Fibroblast of upper back skin (primary cell): ENCODE measurements at places on chromosomes 7 and 10.

GRCh38 chr10:34444223-34445183 is 370.6 kb downstream of the PARD3 start:
- DNase-seq, result no peak

DNA sequence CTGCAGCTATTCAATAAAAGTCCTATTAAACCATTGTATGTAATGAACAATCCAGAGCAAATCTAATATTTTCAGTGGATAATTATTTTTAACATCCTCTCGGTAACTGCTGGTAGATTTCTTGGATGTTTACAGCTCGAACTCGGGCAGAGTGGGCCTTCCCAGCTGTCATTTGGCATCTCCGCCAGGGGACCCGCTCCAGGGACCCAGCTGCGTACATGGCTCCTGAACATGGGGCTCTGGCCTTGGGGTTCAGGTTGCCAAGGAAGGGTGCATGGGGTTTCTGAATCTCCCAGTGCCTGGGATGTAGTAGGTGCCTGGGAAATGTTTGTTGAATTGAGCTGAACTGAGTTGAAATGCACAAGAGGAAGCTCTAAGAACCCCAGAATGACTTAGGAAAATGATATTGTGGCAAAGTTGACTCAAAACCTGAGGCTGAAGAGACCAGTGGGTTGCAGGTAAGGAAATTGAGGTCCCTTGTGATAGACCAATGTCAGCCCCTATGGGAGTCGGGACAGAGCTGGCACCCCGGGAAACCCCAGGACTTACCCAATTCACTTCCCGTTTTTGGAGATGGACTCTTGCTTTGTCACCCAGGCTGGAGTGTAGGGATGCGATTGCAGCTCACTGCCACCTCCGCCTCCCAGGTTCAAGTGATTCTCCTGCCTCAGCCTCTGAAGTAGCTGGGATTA is 228.4 kb downstream of the CUX1 start:
- DNase-seq, result no peak

GRCh38 chr7:65955718-65956117 is 26.3 kb downstream of the GUSB start:
- DNase-seq, result no peak

DNA sequence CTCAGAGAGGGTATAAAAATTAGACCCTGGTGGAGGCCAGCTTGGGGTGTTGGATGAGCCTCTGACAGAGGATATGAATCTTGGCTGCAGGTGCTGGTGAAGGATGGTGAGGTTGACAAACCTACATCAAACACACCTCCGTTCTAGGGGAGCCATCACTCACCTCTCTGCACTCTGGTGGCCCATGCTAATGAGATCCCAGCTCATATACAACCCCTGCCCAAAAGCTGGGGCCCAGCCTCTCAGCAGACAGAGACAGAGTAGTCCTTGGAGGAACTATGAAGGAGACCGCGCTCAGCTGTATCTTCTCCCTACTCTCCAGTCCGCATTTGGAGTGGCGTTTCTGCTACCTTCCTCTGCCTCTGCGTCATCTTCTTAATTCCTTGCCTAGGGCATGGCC is 83.1 kb upstream of the SORCS3 start:
- no peak for DNase-seq

DNA sequence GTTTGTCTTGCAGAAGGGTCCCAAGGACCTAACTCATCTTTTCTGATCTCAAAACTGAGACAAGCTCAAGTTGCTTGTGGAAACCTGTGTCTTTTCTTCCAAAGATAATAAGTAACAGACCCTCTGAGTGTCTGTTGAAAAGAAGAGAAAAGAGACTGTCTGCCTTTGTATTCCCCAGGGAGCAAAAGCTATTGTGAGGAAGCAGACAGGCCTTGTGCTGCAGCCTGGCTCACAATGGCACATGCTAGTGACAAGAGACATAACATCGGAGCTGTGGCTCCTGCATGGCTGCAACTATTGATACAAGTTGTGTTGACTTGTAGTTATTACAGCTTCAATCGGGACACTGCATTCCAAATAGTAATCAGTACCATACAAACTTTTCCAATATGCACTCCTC is 202.9 kb downstream of the DKK1 start:
- peak; percentile 34 for DNase-seq

GRCh38 chr10:69748621-69749020 is 53.1 kb upstream of the COL13A1 start:
- DNase-seq, result no peak

DNA sequence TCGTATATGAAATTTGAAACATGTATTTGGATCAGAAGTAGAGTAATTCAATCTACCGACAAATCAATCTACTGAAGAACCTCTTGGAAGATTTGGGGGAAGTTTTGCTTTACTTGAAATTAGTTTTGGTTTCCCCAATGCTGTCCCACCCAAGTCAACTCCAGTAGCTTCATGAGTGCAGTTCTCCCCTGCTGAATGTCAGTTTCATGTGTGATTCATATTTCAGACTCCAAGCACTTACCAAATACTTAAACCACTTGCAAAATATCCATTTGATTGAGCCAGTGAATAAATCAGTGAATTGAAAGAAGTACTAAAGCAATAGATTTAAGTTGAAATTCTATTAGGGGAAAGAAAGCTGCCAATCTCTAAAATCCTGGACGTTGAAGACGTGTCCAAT is 9.3 kb downstream of the CALML5 start:
- no peak for DNase-seq

GRCh38 chr7:22138106-22138505 is 192.4 kb upstream of the CDCA7L start:
- no peak for DNase-seq

DNA sequence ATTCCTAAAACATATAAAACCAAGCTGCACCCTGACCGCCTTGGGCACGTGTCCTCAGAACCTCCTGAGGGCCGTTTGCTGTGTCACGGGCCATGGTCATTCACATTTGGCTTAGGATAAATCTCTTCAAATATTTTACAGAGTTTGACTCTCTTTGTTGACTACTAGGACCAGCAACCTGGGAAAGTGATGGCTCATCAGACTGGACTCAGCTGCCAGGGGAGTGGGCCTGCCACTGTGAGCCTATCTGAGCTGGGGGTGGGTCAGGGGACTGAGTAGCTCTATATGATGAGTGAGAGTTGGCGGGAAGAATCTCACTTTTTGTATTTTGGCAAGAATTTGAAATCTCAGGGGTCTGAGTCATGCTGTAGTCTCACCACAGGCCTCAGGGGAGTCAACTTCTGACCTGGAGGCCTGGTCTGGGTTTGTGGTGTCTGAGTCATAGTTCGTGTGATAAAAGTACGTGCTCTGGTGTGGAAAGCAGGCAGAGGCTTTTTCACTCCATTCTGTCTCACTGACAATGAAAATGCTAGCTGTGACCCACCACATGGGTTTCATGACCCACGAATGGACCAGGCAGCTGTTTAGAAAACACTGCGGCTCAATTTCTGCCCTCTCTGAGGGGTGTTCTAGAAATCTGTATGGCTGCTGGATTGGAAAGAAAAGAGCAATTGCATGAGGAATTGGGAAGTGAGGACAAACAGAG is 4.2 kb upstream of the UPP1 start:
- peak; percentile 99 for DNase-seq

GRCh38 chr10:71772832-71773220 is 494 bp downstream of the VSIR start:
- DNase-seq, result no peak

DNA sequence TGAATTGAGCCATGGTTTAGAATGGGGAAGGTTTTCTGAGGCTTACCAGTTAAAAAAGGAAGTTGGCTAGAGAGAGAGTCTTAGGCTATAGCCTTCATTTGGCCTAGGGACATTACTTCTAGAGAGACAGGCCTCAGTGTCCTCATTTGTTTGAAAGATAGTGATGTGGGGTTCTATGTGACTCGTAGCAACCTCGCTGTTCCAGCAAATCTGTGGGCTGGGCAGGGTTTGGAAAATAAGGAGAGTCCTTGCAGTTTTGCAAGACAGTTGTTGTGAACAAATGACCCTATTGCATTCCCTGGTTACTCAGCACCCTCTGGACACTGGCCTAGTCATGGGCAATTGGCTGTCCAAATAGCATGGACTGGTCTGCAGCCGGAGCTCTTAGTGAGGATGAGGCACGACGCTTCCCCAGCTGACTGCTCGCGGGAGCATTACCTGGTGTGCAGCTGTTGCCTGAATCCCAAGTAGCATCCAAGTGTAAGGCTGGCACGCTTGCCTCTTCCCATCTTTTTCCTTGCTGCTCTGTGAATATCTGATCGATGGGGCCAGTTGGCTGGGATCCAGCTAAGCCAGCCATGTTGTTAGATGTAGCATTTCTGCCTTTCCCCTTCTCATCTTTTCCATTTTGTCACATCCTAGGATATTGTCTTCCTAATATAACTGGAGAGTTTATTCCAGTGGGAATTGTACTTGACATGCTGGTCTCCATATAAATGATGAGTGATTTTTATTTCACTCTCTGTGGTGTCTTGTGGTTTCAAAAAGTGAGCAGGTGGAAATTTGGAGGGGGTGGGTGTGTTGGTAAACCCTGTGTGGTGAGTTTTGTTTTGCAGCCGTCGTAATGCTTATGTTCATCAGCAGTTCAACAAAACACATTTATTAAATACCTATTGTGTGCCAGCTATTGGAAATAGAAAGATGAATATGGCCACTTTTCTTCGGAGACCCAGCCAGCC is 99.8 kb downstream of the SND1 start:
- DNase-seq, result no peak

GRCh38 chr7:134669845-134670373 is 23.3 kb downstream of the BPGM start:
- peak; percentile 89 for DNase-seq

DNA sequence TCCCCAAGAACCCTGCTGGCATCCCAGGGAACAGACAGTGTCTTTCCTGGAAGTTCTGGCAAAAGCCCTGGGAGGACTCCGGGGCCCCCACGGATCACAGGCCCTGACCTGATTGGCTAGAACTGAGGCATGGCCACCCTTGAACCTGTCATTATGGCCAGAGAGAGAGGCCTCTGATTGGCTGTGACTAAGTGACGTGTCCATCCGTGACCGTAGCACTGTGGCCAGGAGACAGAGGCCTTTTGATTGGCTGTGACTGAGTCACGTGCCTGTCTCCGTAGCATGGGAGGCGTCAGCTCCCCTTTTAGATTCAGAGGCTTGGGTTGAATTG is 163.8 kb downstream of the RGS10 start:
- DNase-seq, result no peak

- no peak for DNase-seq
Measured at GRCh38 chr7:159128767-159129166, 15.9 kb downstream of the VIPR2 start.

DNA sequence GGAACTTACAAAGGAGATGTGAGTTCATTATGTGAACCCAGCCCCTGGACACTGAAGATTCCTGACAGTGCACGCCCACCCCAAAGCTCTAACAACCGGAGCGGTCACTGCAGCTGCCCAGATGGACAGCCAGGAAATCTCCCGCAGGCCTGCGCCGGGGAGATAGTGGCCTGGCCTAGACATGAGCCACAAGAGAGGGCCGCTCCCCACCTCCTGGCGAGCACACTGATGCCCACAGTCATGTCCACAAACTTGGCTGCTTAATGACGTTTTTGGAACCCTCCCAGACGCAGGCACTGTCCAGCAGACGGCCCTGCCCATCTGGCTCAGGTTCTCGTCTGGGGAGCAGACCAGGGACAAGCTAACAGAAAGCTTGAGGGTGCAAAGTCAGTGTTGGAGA is 34.2 kb downstream of the TCERG1L start:
- DNase-seq, result no peak

GRCh38 chr10:104297697-104298660 is 29.0 kb downstream of the GSTO2 start:
- DNase-seq, result peak; percentile 97

GRCh38 chr10:90274721-90275468 is 573.5 kb downstream of the KIF20B start:
- DNase-seq, result peak; percentile 8

GRCh38 chr7:138797715-138798320 is at the start of the genes ATP6V0A4 and TMEM213:
TSS of gene ATP6V0A4 (minus strand) at chr7:138798196. CDS start at chr7:138771247, 26,949 bp downstream.
TSS of gene TMEM213 (plus strand) at chr7:138797994. CDS start at chr7:138798105, 111 bp downstream.
- DNase-seq, result no peak

DNA sequence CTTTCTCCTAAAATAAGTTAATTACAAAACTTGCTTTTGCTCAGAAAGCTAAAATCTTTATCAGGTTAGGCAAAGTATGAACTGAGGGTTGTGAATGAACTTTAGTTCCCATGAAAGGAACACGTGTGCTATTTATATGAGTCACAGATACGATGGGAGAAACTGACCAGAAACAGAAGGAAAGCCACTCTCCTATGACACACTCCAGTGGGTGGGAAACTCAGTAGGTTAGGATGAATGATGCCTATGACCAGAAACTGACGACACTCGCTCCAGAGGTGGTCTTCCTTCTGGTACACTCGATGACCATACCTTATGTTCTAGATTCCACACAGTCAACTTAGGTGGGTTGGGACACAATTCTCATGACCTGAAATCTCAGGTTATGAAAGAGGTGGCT is 215.7 kb upstream of the INHBA start:
- peak; percentile 79 for DNase-seq

GRCh38 chr10:93198401-93199131 is 124.9 kb downstream of the CYP26A1 start:
- DNase-seq, result peak; percentile 42

DNA sequence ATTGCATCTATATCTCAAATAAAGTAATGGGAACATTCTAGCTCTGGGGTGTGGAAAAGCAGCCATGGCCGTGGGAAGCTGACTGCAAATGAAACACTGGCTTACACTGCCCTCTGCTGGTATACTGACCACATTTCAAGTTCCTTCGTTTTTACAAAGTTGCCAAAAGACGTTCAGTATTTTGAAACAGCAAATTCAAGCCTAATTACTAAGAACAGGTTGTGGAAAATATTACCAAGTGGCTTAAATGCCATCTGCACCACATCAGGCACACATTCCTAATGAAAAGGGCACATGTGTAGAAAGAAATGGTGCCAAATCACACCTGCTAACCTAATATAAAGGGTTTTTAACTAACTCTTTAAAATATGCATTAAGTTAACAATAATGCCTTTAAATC is 83.9 kb downstream of the JAZF1 start:
- peak; percentile 67 for DNase-seq

GRCh38 chr10:100886091-100886490 is 26.7 kb upstream of the SLF2 start:
- no peak for DNase-seq

DNA sequence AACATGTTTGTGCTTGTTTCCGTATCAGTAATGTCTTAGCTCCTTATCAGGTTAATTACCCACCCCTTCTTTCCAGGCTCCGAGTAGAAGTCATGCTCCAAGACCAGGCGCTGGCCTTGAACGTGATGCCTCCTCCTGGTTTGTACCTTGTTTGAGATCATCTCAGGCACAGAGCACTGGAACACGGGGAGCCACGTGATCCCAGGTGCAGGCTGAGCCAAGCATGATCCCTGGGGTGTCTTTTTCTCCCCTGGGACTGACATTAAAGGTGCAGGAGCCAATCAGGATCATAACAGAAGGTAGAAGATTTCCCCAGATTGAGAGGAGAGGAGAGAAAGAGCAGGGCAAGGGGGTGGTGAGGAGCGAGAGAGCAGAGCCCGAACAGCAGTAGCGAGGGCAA is 626.1 kb upstream of the GALNT17 start:
- DNase-seq, result no peak

- DNase-seq, result no peak
Measured at GRCh38 chr7:106756884-106757283, 95.9 kb upstream of the CCDC71L start.

DNA sequence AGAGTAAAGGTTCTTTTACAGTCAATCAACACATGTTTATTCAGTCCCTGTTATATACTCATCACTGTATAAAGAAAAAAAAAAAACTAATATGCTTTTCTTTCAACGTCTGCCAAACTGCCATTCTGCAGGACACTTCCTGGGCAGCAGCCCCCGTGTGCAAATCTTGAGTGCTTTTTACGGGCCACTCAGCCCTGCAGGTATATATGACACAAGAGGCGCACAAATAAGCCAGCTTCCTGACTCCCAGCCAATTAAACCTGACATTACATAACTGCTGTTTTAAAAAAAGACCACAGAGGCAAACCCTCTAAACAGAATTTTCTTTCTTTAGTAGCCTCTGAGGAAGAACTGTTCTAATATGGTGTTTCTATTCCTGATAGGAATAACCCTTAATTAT is 263.0 kb upstream of the NEBL start:
- DNase-seq, result no peak
